ENCODE measurements at places on chromosomes 5 and 9.

- DNase-seq = no peak
These were observed 4.0 kb downstream of the ANKRD55 start for GRCh38 chr5:56229111-56229510.

GRCh38 chr9:95522871-95523370 lies 6.2 kb upstream of the PTCH1 start:
- DNase-seq = no peak

DNA sequence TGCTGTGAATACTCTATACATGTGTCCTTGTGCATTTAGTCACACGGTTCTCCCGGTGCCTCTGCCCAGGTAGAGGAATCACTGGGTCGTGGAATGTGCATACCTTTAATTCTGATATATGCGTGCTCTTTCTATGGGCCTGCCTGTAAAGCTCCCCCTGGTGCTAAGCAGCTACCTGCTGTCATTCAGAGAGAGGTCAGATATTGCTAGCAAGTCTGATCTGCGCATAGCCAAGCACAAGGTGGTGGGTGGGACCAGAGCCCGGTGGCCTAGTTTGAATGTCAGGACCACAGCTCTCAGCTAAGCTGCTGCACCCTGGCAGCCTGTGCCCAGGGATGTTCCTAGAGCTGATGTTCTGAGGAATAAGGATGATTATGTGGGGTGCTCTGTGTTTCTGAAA lies 33.4 kb downstream of the TJP2 start:
- DNase-seq = no peak

- peak; percentile 32 for DNase-seq
These were observed 466.2 kb downstream of the KDM4C start for GRCh38 chr9:7223981-7224380.

GRCh38 chr9:27520986-27521385 lies 3.1 kb upstream of the IFNK start:
- DNase-seq = no peak

DNA sequence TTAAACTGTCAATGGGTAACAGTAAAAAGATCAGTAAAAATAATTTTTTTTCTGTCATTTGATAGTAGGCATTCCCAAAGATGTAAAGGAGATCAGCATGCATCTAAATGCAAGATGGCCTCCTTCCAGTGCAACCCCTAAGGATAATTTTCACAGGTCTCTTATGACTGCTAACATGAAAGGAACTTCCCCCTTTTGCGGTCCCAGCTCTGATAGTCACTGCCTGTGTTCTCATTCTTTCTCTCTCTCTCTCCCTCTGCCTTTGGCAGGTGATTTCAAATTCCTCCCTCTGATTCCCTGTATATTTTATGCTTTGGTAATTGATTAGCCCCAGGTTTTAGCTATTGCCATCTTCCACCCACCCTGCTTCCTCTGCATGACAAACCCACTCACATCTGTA lies 8.9 kb downstream of the SPINK14 start:
- no peak for DNase-seq

GRCh38 chr9:19770973-19771372 lies 17.9 kb downstream of the SLC24A2 start:
- DNase-seq = no peak

GRCh38 chr9:72726947-72727346 lies 205.5 kb downstream of the TMC1 start:
- no peak for DNase-seq

GRCh38 chr9:131276094-131276888 lies at the start of gene FAM78A:
FAM78A (minus strand) TSS chr9:131276510; CDS start chr9:131276179, 331 bp downstream.
- peak; percentile 60 for DNase-seq

DNA sequence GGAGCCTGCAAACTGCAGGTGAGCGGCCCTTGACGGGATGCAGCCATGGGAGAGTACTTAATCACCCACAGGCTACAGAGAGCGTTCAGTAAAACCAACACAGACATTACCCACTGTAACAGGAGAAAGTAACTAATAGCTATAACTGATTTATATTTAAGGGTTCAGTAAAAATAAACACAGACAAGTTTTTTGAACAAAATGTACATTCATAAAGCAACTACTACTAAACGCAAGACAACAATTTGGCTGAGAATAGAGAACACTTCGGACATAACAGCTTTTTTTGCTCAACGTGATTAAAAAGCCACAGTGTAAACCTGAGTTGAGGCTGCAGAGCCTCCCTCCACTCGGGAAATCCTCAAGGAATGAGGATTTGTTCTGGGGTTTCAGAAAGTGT lies 61.7 kb downstream of the LIFR start:
- no peak for DNase-seq

GRCh38 chr5:174832025-174832424 lies 107.6 kb downstream of the MSX2 start:
- no peak for DNase-seq

DNA sequence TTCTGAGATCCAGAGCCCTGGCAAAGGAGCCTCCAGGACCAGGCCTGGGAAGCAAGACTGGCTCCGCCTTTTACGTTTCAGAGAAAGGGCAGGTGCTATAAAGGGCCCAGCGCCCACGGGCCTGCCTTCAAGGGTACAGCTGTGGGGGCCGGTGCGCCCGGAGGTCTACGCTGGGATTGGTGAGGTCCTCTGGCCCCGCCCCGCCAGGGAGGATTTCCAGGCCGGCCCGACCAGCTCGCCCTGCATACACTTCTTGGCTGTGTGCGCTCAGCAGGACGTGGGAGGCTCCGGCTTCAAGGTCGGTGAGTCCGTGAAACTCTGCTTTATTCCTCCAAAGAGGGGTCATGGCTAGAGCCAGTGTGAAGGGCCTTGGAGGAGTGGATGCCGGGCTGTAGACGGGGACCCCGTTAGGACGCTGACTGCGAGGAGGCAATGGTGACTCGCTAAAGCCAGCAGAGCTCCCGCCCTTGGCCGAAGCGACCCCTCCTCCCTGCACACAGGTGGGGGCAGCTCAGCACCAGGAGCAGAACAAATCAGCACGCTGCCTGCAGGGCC lies at the start of gene CKMT2:
Gene CKMT2 (plus strand): TSS at position 243 of the 555 bp plus-strand sequence. CDS start 17,811 bp downstream, outside the sequence.
- peak; percentile 77 for DNase-seq

DNA sequence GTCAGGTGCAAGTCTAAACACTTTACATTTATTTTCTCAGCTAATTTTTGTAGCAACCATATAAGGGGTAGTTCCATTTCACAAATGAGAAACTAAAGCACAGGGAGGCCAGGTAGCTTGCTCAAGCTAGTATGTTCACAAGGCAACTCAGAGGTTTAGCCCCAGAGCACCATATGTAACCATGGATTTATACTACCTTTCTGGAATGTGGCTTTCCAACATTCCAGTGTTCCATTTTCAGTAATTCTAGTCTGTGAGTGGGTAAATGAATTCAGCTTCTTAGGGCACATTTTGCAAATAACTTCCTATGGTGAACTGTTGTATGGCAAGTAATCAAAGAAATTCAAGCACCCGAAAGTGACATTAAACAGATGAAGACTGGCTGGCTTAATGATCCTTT lies 25.0 kb upstream of the CAST start:
- no peak for DNase-seq

Measured in eye (tissue), 1 donor.